ENCODE measurements at places on chromosomes 1 and 21. TPM values are rescaled to one million over a fixed set of nuclear protein-coding genes. Genes with fewer than 3 reads are reported as not detected.

The FAM151A gene
- total RNA-seq, result not detected

DNA sequence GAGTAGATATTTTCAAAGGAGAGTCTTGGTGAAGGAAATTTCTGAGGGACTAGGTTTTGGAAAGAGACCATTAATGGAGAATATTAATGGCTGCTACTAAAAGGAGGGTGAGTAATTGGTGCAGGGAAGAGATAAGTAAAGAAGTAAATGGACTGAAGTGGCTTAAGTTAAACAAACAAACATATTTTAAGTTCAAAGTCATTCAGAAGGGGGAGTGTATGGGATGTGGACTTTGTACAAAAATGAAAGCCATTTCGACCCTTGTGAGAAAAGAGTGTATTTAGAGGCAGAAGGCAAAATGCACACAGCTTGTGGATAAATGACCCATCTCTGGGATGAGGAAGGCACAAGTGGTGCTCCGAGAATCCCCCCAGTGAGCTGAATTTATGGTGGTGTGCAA is 171.7 kb downstream of the BACH1 start:
- DNase-seq, result no peak

The KANK4 gene
- 0.20 TPM for total RNA-seq

The SDC3 gene
- total RNA-seq, result 21.7 TPM

- DNase-seq, result peak; percentile 53
Observed at GRCh38 chr1:59761443-59761842, 53.3 kb upstream of the HOOK1 start.

The AGO4 gene
- 14.6 TPM for total RNA-seq

GRCh38 chr21:36718951-36719501 is 20.1 kb downstream of the SIM2 start:
- peak; percentile 89 for DNase-seq

The THEM4 gene
- total RNA-seq, result 27.5 TPM

- no peak for DNase-seq
Observed at GRCh38 chr1:226977643-226978431, 37.7 kb downstream of the COQ8A start.

The IKBKE gene
- total RNA-seq, result 7.1 TPM

DNA sequence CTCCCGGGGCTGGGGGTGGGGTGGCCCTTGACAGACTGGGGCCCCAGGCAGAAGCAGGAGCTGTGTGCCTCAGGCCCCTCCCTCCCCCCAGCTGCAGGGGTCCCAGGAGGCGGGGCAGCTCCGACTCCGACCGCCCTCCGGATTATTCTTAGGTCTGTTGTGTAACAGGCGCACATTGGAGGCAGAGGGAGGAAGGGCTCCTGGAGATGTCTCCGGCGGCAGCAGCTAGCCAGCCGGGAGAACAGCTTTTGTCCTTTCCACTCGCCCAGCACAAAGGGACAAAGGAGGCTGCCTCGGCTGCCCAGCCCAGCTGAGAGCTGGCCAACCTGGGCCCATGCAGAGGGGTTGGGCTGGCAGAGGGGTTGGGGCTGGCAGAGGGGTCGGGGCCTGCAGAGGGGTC is 29.7 kb upstream of the PLCH2 start:
- DNase-seq, result no peak

- peak; percentile 25 for DNase-seq
Observed at GRCh38 chr1:6143395-6143794, 36.7 kb downstream of the CHD5 start.

The CASZ1 gene
- 13.2 TPM for total RNA-seq

GRCh38 chr1:91011726-91012125 is 10.1 kb downstream of the ZNF644 start:
- peak; percentile 26 for DNase-seq

DNA sequence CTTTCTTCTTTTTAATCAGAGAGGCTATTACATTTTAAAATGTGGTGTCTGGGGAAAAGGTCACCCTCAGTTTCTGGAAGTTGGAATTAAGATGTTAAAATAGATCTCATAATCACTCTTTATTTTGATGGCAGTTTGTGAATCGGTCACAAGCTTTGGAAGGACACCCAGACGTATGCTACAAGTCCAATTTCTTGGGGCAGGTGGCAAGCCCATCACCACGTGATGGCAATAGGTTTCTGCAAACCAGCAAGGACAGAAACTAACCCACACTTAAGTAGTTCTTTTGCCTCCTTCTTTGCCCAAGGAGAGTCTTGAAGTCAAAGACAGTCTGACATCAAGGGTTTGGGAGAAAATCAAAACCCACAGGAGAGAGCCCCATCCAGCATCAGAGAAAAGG is 72.9 kb downstream of the C1orf87 start:
- no peak for DNase-seq

The ZNF691 gene
- 8.4 TPM for total RNA-seq

- peak; percentile 34 for DNase-seq
Observed at GRCh38 chr1:184407816-184408510, 21.1 kb downstream of the C1orf21 start.

- no peak for DNase-seq
Observed at GRCh38 chr1:44988531-44989156, 2.2 kb upstream of the EIF2B3 start.

The SEC16B gene
- not detected for total RNA-seq

DNA sequence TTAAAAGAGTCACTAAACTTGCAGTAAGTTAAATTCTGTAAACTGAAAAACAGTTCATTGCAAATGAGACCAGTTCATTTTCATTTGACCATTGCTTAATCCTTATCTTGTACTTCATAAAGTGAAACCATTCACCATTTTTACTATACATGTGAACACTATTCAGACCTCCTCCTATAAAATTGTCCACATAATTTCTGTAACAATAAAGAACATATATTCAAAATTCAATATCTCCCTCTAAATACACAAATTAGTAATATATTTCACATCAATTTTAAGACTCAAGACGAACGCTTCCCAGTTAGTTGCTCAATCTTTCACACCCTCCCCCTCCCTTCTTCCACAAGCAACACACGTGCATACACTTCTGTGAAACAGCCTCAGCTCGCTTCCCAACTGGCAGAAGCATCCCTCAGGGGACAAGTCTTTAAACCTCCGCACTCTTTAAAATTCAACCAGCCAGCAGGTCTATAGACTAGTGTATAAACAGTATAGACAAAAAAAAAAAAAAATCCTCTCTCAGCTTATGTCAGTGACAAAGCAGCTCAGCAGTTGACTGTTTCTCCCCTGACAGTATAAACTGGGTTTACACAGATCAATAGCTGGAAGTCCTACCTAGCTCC is 99.6 kb downstream of the DENND1B start:
- DNase-seq, result peak; percentile 71

The FTCD gene
- total RNA-seq, result 0.20 TPM

The TDRD10 gene
- total RNA-seq, result not detected

The RGS5 gene
- total RNA-seq, result 12.9 TPM

The BCL2L15 gene
- total RNA-seq, result 2.3 TPM

DNA sequence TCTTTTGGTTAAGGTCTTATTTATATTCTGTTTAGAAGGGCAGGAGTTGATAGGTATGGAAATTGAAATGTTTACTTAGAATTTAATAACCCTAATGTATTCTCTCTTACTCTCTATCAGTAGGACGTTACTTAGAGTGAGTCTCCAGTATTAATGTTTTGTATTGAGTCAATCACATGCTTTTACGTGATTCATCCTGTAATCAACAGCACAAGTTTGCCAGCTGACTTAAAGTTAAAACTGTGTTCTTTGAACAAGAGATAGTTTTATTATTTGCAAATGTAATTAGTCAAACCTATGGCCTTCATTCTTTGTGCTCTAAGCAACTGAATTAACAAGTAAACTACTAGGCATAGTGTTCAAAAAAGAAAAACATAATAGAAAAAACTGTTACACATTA is 57.3 kb downstream of the PKN2 start:
- peak; percentile 11 for DNase-seq

The SEMA4A gene
- total RNA-seq, result 4.7 TPM

GRCh38 chr1:168774241-168774640 is 45.2 kb upstream of the DPT start:
- peak; percentile 12 for DNase-seq

The IGSF5 gene
- not detected for total RNA-seq

DNA sequence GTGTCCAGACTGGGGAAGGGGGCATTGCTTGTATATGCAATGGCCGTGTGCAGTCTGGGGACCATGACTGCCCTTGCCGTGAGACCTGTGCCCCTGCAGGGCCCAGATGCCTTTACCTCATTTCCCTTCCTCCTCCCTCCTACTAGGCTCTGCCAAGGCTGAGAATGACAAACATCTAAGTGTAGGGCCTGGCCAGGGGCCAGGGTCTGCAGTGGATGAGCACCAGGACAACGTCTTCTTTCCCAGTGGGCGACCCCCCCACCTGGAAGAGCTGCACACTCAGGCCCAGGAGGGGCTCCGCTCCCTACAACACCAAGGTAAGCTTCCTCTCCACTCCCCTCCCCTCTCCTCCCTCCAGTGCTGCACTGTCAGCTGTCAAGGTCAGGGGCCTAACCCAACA is 49.5 kb downstream of the YARS1 start:
- no peak for DNase-seq
